ENCODE measurements at places on chromosomes 2 and 18.

GRCh38 chr2:110717734-110718133 is 14.6 kb upstream of the ACOXL start:
- no peak for DNase-seq

GRCh38 chr2:175025946-175026345 is 20.8 kb upstream of the CHN1 start:
- DNase-seq: no peak

DNA sequence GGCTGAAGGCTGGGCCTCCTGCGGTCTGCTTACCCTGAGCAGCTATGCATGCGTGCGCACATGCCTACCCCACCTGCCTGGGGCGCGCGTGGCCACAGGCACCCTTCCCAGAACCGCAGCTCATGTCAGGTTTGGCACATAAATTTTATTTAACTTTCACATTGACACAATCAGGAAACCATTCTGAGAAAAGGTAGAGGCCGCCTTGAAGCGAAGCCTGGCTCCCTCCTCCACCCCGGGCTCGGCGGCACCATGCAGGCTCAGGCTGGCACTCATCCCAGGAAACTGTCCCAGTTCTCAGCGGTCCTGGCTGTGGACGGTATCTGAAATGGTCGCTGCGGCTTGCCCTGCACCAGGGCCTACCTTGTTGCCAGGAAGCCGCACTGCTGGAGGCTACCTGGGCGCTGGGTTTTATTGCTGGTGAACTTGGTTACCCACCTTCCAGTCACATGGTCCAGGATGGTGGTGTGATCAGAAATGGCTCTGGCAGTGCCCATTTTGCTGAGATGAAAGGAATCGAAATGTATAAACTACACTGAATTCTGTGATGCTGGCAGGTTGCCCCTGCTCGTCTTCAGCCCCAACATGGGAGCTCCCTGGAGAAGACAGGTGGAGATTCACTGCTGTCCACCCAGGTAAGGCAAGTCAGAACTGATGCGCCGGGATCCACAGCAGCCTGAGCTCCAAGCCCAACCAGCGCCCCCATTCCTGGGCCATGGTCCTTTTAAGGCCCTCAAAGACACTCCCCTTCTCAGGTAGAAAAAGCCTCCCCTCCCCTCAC is 25.5 kb downstream of the CHST10 start:
- no peak for DNase-seq

- no peak for DNase-seq
Measured at GRCh38 chr2:128040166-128040771, 12.4 kb upstream of the SAP130 start.

GRCh38 chr2:96618596-96619283 is 19.4 kb downstream of the KANSL3 start:
- DNase-seq: no peak

DNA sequence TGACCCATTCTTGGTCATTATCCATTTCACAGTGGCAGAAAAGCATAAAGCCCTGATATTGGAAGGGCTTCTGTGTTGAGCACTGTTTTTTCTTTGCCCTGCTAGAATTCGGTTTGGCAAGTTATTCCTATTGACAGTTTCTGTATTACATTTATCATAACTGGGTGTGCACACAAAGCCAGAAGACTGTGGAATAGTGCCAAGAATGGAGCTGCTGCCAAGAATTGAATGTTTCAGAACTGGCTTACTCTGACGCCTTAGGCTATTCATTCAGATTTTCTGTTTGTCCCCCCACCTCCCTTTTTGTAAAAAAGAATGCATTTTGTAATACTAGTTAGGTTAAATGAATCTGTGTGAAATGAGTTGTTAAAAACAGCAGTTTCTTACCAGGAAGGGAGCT is 12.7 kb downstream of the KDM3A start:
- no peak for DNase-seq

DNA sequence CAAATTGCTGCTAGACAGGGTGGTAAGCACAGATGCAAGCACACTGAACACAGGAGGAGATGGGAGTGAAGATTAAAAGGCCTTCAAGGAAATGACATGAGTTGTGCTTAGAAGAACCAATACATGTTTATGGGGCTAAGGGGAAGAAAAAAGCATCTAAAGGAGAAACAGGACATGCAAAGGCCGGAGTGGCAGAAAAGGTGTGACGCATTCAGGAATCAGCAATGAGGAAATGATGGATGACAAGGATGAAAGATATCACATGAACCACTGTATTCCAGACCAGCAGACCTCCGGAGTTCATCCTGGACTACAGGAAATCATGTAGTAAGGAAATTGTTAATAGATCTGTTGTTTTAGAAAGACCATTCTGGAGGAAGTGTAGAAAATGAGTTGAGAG is 42.8 kb downstream of the PPP4R1 start:
- no peak for DNase-seq

GRCh38 chr2:216634370-216635148 is 1.3 kb downstream of the IGFBP2 start:
- no peak for DNase-seq

DNA sequence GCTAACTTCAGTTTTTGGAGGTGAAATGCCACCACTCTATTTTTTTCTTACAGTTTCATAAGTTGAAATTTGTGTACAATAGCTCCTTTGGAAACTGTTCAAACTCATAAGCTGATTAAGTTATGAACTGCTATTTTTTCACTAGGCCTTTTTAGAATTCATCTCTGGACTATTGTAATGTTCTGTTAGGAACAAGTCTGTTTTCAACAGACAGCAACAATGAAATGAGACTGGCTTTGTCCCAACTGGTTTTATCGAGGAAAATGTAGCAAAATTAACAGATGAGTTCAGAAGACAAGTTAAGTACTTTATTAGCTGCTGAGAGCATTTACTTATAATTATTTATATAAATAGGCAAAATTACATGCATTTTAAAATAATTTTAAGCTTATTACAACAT is 310.6 kb downstream of the ZNF804A start:
- DNase-seq: no peak

GRCh38 chr18:28080876-28081300 is 96.0 kb downstream of the CDH2 start:
- DNase-seq: no peak

- DNase-seq: no peak
Measured at GRCh38 chr2:20549144-20549543, 101.8 kb downstream of the HS1BP3 start.

DNA sequence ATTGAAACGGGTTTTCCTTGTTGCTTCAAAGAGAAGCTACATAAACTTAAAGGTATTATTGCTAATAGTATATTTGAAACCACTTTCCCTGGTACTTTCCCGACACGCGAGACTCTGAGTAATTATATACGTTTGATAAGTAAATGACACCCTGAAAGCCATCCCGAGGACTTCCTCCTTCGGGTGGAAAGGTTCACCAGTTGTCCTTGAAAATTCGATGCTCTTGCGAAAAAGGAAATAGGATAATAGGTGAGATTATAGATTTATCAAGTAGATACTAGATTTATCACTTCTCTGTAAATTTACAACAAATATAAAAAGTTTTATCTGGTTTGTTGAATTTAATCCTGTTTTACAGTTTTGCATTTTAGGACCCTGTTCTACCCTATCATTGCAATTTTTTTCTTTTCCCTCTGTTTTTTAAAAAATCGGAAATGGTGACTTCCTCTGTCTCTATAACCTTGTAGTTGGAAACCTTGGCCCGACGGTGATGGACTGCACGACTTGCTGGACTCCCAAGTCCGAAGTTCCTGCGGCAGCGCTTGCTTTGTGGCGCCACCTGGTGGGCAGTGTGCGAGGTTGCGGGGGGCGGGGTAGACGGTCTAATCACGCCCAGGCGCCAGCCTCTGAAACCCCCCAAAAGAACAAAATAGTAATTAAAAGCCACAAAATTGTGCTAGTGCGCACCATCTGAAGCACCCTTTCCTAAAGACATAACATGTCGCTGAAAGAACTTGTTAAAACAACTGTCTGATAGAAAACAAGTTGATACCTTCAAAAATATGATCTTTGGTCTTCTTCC is 972 bp upstream of the DLX2 start:
- peak; percentile 56 for DNase-seq

DNA sequence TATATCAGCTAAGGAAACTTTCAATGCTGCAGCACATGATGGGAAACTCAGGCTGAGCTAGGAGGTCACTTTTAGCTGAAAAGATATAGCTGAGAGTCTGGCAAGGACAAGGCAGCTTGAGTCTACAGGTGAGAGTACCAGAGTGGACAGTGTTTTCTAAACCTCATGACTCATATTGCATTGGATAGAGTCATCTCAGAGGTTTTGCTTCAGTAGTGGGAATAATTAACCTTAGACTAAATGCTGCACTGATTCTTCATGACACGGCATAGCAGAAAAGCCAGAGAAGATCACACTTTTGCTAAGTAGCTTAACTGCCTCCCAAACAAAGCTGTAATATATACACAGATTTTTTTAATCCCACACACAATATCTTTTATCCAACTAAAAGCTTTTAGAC is 865.0 kb upstream of the CDH2 start:
- no peak for DNase-seq

DNA sequence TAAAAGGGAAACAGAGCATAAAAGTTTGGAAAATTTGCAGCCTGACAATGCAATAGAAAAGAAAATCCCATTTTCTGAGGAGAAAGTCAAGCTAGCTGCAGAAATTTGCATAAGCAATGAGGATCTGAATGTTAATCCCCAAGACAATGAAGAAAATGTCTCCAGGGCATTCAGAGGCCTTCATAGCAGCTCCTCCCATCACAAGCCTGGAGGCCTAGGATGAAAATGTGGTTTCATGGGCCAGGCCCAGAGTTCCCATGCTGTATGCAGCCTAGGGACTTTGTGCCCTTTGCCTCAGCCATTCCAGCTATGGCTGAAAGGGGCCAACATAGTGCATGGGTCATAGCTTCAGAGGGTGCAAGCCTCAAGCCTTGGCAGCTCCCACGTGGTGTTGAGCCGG is 10.3 kb upstream of the SCN1A start:
- DNase-seq: no peak

- DNase-seq: no peak
Measured at GRCh38 chr2:173550143-173550542, 195.5 kb downstream of the CDCA7 start.

- DNase-seq: no peak
Measured at GRCh38 chr2:39728941-39729351, 50.1 kb downstream of the THUMPD2 start.

GRCh38 chr18:27227721-27228120 is 42.6 kb upstream of the CHST9 start:
- DNase-seq: no peak

- DNase-seq: no peak
Measured at GRCh38 chr18:76564117-76564516, 69.1 kb upstream of the ZNF516 start.

DNA sequence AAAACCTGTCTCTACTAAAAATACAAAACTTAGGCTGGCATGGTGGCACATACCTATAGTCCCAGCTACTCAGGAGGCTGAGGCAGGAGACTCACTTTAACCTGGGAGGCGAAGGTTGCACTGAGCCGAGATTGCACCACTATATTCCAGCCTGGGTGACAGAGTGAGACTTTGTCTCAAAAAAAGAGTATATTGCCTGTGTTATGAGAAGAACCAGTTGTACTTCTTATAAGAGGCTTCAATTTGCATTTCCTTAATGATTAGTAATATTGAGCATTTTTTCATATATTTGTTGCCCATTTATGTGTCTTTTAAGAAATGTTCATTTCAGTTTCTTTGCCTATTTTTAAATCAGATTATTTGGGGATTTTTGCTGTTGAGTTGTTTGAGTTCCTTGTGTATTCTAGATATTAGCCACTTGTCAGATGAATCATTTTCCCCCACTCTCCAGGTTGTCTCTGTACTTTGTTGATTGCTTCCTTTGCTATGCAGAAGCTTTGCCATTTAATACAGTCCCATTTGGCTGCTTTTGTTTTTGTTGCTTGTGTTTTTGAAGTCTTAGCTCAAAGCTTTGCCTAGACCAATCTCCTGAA is 75.8 kb upstream of the LRPPRC start:
- DNase-seq: no peak

DNA sequence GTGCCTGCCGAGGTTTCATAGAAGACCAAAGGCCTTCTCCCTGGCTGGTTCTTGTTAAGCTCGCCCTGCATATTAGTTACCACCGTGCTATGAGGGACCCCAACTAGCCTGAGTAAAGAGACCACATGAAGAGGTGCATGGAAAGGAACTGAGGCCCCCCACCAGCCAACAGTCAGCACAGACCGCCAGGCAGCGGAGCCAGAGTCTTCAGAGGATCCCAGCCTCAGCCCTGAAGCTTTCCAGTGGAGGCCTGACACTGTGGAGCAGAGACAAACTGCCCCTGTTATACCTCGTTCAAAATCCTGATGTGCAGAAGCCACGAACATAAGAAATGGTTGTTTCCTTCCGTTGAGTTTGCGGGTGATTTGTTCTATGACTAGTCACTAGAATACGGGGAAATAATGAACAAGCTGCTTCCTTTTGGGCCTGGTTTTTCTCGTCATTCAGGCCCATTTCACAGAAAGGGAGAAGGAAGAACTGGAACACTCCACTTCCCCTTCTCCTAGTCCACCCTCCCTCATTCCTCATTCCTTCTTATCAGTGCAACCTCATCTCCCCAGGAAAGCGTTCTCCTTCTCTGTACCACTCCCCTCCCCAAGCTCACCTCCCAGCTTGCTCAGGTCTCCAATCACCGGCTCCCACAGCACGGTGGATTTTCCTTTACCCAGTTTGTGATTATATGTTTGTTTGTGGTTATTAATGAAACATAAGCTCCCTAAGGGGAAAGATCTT is 3.0 kb upstream of the GLI2 start:
- no peak for DNase-seq

- no peak for DNase-seq
Measured at GRCh38 chr2:134244587-134244986, 9.3 kb upstream of the MGAT5 start.

Measured in activated T-helper 1 cell treated with anti-CD3 and anti-CD28 coated beads, Interleukin-2, amount 50 U/mL, for 16 hours (primary cell).